ENCODE measurements at places on chromosomes 12 and 14.

DNA sequence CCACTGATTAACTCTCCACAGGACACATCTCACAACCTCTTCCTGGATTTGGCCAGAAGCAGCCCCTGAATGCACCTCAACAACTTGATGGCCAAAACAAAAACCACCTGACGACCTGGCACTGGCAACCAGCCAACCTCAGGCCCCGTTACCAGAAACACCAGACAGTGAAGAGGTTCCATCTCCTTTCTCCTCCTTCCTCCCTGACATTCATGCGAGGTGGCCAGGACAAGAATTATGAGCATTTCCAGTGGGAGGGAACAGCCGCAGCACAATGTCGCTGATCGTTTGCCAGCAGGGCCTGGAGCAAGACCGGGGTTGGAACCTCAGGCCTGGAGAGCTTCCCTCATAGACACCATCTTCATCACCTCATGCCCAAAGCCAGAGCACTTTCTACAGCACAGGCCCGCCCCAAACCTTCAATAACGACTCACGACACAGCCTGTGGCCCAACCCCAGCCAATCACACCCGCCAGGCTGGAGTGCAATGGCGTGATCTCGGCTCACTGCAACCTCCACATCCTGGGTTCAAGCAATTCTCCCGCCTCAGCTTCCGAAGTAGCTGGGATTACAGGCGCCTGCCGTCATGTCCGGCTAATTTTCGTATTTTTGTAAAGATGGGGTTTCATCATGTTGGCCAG is 48.7 kb downstream of the CCDC88C start:
- DNase-seq: no peak

DNA sequence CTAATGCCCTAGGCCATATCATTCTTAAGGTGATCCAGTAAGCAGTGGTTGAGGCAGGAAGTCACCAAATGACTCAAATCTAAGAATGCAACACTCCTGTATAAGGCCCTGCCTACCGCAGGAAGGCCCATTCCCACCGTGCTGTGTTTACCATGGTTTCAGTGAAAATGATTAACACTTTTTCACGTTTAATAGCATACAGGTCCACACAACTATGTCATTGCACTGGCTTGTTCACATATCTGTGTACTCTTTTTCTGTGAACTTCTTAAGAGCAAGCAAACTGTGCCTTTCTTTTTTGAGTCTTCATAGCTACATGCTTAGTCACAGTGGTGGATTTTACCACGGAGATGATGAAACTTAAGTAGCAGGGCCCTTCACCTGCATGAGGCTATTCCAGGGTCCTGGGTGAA is 214.9 kb downstream of the CNTN1 start:
- DNase-seq: no peak

- no peak for DNase-seq
These were observed 168.9 kb downstream of the ESR2 start for GRCh38 chr14:64125270-64125669.

DNA sequence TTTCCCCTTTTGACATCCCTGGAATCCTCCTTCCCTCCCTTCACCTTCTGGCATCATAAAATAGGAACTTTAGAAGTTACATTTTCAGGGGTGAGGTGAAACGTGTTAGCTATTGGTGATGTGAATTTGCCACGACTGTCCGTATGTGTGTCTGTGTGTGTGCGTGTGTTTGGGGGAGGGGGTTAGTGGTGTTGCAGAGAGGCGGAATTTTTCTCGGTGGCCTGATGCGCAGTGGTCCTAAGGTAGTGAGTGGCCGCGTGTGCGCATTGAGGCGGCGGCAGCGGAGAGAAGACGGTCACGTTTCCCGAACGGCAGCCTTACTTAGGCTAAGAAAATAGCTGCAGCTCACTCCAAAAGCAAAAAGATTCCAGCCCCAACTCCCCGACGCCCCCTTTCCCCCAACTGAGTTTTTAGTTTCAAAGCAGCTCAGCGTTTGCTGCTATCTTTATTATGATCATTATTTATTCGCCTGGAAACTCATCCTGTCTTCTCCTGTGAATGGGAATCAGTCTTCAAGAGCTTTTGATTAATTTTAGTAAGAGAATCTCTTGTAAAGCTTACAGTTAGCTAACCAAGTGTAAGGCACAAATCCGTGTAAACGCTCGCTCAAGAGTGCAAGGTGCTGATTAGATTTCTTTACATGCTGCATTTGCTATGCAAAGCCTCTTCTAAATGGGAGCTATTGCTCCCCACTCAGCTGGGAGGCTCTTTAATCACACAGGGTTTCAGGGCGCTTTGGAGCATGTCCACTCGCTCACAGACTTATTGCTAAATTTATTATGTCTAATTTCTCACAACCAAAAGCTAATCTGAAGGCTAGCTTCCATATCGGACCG is 4.7 kb downstream of the FLRT2 start:
- DNase-seq: no peak

DNA sequence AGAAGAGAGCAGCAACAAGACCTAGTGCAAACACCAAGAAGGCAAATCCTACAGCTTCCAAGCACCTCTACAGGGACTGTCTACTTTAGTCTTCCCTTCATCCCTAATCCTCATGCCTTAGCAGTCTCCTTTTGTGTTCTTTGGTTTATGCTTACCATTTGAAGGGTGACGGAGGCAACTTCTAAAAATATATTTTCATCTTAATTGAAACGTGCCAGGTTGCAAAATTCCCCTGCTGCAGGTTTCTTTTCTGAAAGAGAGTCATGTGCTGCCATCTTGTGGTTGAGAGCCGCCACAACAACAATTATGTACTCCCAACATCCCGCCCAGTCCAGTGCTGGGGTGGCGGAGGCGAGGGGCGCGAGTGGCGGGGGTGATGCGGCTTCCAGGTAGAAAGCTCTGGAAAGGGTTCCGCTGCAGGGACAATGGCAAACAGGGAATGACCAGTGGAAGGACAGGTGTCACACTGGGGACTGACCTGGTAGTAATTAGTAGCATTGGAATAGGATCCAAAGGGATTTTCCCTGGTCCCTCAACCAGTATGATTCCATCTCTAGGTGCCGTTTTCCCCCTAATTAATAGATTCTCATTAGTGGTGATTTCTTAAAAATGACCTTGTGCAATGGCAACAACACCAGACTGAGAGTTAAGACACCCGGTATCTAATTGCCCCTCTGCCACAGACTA is 80.3 kb upstream of the GNG2 start:
- DNase-seq: peak; percentile 48

DNA sequence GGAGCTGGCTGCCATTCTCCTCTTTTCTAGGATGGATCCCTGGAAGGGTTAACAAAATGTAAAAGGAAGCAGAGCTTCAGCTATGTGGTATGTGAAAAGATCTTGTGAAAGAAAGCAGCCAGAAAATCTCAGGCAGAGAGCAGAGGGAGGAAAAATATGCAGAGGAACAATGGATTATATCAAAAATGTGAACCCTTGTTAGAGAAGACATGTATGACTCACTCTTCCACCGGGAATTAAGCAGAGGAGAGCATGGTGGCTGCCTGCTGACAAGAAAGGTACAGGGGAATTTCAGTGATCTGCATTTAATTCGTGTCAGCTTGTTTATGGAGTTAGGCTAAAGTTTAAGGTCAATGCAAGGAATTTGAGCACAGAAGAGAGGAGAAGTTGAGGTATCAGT is 46.3 kb downstream of the KCNA1 start:
- no peak for DNase-seq

- no peak for DNase-seq
These were observed 18.5 kb downstream of the PPP2R5E start for GRCh38 chr14:63524537-63525155.

DNA sequence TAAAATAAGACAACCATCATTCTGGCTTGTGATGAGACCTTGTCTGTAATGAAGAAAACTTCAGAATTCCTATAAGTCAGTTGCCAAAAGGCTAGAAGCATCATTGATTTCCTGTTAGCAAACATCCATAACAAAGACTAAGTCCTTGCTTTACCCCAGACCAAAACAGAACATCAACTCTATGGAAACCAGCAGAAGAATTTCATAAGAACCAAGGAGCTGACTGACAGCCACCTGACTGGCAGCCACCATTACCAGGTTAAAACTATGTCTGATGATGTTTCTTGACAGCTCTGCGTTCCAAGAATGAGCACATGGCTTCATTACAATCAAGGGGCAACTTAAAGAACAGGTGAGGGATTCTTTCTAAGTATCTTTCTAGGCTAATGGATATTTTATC is 29.3 kb downstream of the HECTD4 start:
- no peak for DNase-seq

DNA sequence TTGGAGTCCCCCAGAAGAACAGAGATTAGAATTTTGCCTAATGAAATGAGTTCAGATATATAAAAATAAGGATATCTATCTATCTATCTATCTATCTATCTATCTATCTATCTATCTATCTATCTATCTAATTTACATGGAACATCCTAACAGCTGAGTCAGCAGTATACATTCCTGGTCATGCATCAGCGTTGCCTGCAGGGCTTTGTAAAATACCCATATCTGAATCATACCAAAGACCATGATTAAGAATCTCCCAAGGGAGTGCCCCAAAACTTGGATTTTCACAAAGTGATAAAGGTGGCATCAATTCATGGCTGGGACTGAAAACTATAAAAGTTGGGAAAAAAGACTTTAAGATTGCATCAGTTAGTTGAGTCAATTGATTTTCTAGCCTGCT is 32.7 kb upstream of the SYT10 start:
- no peak for DNase-seq

DNA sequence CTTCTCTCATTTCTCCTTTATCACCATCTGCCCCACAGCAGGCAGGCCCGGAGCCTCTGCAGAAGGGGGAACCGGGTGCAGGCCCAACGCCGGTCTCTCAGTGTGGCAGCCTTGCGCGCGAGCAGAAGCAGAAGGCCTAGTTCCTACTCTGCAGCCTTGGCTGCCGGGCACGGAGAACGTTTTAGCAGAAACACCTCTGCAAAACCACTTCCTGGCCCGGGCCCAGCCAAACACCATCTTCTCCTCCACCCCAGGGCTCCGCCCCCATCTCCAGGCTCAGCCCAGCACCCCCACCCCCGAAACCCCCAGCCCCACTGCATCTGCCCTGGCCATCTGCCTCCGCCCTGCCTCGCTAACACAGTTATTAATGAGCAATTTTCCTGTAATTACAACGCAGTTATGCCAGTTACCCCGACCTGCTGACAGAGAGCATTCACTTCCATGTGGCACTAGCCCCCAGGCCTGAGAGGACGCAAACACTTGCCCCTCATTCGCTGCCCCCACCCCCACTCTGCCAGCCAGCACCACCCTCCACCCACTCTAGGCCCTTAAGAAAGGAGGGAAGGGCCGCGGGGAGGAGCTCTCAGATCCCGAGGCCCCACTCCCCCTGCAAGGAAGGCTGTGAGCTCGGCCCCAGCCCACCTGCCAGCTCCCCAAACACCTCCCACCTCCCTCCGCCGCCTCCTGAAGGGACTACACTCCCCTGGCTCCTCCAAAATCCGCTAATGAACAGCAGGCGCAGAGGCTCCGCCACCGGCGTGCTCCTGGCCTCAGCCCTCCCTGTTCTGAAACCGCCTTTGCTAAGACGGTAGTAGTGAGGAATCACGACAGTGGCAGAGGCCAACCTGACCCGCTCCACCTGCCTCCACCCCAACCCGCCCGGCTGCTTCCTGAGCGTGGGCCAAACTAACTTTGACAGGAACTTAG is 44.7 kb upstream of the FBRSL1 start:
- peak; percentile 92 for DNase-seq

DNA sequence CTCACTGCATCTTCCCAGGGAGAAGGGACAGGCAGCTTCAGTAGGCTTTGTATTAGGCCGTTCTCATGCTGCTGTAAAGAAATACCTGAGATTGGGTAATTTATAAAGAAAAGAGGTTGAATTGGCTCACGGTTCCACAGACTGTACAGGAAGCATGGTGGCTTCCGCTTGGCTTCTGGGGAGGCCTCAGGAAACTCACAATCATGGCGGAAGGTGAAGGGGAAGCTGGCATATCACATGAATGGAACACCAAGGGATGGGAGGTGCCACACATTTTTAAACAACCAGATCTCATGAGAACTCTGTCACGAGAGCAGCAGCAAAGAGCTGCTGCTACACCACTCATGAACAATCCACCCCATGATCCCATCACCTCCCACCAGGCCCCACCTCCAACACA is 182.2 kb upstream of the SFSWAP start:
- no peak for DNase-seq

- DNase-seq: no peak
These were observed 189.3 kb downstream of the VRK1 start for GRCh38 chr14:96986256-96987085.

GRCh38 chr12:27974735-27975221 is 2.2 kb upstream of the PTHLH start:
- no peak for DNase-seq

DNA sequence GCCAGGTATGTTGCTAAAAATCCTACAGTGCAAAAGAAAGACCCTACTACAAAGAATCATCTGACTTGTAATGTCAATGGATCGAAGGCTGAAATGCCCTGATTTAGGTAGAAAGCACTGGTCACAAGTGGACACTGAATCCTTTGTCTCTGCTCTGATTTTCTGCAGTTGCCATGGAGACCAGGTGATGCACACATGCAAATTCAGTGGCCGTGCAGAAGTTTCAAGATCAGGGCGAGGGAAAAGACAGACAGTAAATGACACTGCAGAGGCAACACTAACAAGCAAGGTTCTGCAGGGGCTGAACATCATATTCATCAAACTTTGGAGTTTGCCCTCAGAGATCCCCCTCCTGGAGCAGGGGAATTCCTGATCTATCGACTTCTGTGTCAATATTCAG is 370.3 kb upstream of the TMEM132C start:
- DNase-seq: no peak

DNA sequence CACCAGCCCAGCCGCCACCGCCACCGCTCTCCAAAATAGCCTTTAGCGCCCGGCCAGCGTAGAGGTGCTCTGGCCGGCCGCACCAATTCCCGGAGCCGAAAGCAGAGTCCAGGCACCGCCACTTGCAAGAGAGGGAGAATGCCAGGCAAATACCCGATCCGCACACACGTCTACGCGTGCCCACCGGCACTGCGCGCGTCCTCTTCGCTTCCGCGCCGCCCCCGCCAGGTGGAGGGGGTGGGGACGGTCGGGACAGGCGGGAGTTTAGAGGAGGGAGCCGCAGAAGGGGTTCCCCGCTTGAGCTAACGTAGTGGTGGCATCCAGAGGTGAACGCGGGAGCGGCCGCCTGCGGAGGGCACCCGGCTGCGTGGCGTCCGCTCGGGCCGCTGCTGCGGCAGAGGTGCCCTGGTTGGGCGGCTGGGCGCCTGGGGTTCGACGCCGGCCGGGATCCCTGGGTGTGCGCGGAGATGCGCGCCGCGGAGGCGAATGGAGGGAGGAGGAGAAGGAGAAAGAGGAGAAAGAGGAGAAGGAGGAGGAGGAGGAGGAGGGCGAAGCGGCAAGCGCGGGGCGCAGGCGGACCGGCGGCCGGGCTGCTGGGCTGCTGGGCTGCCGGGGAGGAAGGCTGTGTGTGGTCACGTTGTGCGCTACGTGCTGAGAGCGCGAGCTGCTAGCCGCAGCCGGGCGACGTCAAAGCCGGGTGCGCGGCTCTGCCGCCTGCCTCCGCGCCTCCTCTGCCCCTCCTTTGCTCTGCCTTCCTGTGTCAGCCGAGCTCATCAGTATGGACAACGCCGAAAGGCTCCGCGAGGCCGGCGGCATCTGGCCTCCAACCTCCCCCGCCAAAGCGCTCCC is at the start of gene MDGA2:
Gene MDGA2 (minus strand): TSS at position 140 of the 849 bp plus-strand sequence.
- no peak for DNase-seq
